CD4-positive, alpha-beta memory T cell (primary cell): ENCODE measurements at places on chromosomes 7 and 10. TPM values are rescaled to one million over a fixed set of nuclear protein-coding genes. Genes with fewer than 3 reads are reported as not detected.

SMARCD3 gene
- 4.0 TPM for total RNA-seq

CAMK2B gene
- not detected for total RNA-seq

ANKRD1 gene
- not detected for total RNA-seq

ELMO1 gene
- 123 TPM for total RNA-seq

GATA3 gene
- 61.9 TPM for total RNA-seq

PPIF gene
- 26.3 TPM for total RNA-seq

IFT22 gene
- total RNA-seq: 2.6 TPM

GBX1 gene
- not detected for total RNA-seq

P4HA1 gene
- total RNA-seq: 18.6 TPM

TEX47 gene
- not detected for total RNA-seq

ZFYVE27 gene
- total RNA-seq: 59.5 TPM

EPHB6 gene
- 65.0 TPM for total RNA-seq

TMEM60 gene
- total RNA-seq: 18.3 TPM

RSPH10B2 gene
- 1.1 TPM for total RNA-seq

CADPS2 gene
- total RNA-seq: not detected

HOXA1 gene
- total RNA-seq: 0.75 TPM

LBX1 gene
- total RNA-seq: not detected

SLC26A5 gene
- total RNA-seq: not detected

NMT2 gene
- total RNA-seq: 98.6 TPM

SPDYE5 gene
- total RNA-seq: not detected

CPA2 gene
- total RNA-seq: not detected

GNGT1 gene
- not detected for total RNA-seq

CRYGN gene
- total RNA-seq: not detected

RARRES2 gene
- total RNA-seq: not detected

VAX1 gene
- total RNA-seq: not detected

COBL gene
- total RNA-seq: not detected

EGR2 gene
- 2.0 TPM for total RNA-seq

PNLIPRP3 gene
- not detected for total RNA-seq

AFAP1L2 gene
- total RNA-seq: 4.3 TPM

ZEB1 gene
- 68.7 TPM for total RNA-seq

ABCB4 gene
- total RNA-seq: not detected

MINDY4 gene
- 1.5 TPM for total RNA-seq

RASSF4 gene
- total RNA-seq: 1.8 TPM

C10orf143 gene
- total RNA-seq: 9.2 TPM

NEURL1 gene
- total RNA-seq: 0.83 TPM

MET gene
- total RNA-seq: 0.23 TPM

ARHGEF35 gene
- 4.8 TPM for total RNA-seq

ESYT2 gene
- total RNA-seq: 114 TPM

OR6V1 gene
- not detected for total RNA-seq

ARMC10 gene
- 28.8 TPM for total RNA-seq

GIMAP1 gene
- 97.6 TPM for total RNA-seq

ZNF727 gene
- 0.25 TPM for total RNA-seq

CTNNA3 gene
- total RNA-seq: not detected

LMBR1 gene
- total RNA-seq: 73.9 TPM

H2BK1 gene
- 4.9 TPM for total RNA-seq

MNX1 gene
- total RNA-seq: not detected

RNF148 gene
- total RNA-seq: not detected

LRRC4 gene
- total RNA-seq: not detected

CXCL12 gene
- total RNA-seq: not detected

SLF2 gene
- 49.3 TPM for total RNA-seq

HYAL4 gene
- total RNA-seq: not detected
